CD4-positive, alpha-beta T cell treated with Interleukin-2 at 100 ng/mL for 4 hours (primary cell): ENCODE measurements at places on chromosomes 11 and 22.

DNA sequence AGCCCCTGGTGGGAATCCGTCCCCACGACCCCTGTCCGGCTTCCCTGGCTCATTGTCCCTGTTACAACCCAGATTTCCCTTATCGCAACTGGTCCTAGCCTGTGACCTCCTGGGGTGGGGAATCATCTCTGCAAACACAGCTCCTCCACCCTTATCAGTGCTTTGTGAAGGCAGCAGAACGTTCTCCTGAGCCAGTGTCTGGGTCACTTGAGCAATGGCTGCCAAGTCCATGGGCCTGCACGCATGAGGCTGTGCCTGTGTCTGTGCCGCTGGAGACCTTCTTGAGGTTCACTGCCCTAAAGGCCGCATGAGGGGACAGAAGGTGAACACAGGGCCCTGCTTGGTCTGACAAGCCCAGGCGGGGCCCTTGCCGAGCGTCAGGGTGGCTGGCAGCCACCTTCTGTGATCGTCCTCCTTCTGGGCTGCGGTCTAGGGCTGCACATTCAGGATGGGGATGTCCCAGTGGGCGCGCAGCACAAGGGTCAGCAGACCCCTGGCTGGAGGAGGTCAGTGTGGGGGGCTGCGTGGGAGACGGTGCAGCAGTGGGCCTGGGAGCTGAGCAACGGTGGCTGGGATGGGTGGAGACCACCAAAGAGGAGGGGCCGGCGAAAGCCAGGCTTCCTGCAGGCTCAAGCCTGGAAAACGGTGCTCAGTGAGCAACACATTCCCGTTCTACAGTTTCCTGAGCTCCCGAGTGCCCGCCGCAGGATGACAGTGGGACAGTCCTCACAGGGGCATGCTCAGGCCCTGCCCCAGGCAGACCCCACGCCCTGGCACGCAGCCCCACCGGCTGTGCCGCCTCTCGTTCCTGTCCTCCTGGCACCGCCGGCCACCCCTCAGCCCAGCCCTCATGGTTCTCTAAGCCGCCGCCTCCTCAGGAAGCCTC, 74.1 kb downstream of the CDKN1C start:
- DNase-seq = no peak

DNA sequence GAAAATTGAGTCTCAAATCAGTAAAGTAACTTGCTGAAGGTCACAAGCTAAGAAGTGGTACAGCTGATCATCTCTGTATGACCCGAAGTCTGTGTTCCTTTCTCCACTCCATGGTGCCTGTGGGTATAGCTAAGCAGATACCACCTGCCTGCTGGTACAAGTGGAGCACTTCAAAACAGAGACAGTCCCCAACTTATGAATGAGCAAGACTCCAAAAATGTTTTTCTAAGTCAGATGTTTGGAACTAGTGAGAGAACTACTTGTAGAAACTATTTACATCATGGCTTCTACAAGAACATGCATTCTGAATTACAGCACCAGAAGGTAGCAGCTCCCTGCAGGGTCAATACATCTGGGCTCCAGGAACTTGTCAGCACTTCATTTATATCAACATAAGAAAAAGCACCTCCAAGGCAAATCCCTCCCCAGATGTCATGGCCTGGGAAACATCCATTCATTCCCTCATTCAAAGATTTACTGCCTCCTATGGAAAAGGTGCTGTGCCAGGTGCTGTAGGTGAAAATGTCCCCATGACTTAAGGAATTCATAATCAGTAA, 94.7 kb downstream of the SERGEF start:
- no peak for DNase-seq

DNA sequence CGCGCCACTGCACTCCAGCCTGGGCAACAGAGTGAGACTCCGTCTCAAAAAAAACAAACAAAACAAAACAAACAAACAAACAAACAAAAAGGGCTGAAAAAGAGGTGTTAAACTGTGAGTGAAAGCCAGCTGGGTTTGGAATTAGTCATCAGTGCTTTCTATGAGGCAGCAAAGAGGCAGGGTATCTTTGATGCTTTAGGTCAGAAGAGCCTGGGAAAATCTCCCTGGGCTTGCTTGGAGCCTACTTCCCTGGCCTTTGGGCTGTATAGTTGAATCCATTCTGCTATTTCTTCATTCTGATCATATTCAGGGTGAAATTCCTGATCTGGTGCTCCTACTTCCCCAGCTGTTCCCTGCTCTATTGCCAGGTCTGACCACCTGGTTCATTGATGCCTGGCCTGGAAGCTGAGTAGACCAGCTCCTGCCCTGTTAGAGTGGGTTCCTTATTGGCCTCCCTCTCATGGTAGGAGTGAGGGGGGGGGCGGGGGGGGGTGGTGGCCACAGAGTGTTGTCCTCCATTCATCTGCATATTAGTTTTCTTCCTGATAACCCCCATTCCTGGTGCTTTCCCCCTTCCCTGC, 65.6 kb downstream of the INSC start:
- DNase-seq = no peak

- no peak for DNase-seq
Observed at GRCh38 chr22:24506802-24507438, 11.8 kb downstream of the UPB1 start.

DNA sequence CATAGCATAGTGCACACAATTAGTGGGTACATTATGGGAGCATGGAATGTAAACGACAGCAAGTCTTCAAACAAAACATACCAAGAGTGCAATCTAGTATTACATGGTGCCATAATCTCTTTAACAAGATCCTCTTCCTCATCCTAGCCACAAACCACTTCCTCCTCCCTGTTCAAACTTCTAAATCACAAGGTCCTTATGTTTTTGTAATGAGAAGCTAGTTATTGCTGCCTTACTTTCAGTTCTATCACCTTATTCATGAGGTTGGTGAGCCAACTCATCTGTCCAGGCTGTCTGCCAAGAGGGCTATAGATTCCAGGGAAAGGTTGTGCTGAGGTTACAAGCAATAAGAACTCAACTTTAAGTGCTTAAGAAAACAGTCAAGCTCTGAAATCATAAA, 195.4 kb upstream of the ARHGAP20 start:
- DNase-seq = peak; percentile 10
